ENCODE measurements at places on chromosomes 11 and 22. TPM values are rescaled to one million over a fixed set of nuclear protein-coding genes. Genes with fewer than 3 reads are reported as not detected.

Gene KRTAP5-11
- polyA plus RNA-seq = 2.2 TPM

Gene C11orf65
- 2.8 TPM for polyA plus RNA-seq

Gene RIMBP3C
- polyA plus RNA-seq = not detected

Gene OLFML1
- 1.5 TPM for polyA plus RNA-seq

Gene DEUP1
- 4.7 TPM for polyA plus RNA-seq

All from Purkinje cell (primary cell).